Left lobe of liver (tissue), 2 donors: ENCODE measurements at places on chromosomes 1 and 21. TPM values are rescaled to one million over a fixed set of nuclear protein-coding genes. Genes with fewer than 3 reads are reported as not detected.

Gene CCDC17
- total RNA-seq: 2.7 TPM

Gene XKR8
- total RNA-seq: 8.5 TPM

- DNase-seq: no peak
Measured at GRCh38 chr21:17295997-17296396, 216.8 kb upstream of the CXADR start.

GRCh38 chr1:180953291-180954004, 40.8 kb downstream of the KIAA1614 start:
- no peak for DNase-seq

GRCh38 chr1:207858281-207858680, 52.6 kb downstream of the CD34 start:
- no peak for DNase-seq

DNA sequence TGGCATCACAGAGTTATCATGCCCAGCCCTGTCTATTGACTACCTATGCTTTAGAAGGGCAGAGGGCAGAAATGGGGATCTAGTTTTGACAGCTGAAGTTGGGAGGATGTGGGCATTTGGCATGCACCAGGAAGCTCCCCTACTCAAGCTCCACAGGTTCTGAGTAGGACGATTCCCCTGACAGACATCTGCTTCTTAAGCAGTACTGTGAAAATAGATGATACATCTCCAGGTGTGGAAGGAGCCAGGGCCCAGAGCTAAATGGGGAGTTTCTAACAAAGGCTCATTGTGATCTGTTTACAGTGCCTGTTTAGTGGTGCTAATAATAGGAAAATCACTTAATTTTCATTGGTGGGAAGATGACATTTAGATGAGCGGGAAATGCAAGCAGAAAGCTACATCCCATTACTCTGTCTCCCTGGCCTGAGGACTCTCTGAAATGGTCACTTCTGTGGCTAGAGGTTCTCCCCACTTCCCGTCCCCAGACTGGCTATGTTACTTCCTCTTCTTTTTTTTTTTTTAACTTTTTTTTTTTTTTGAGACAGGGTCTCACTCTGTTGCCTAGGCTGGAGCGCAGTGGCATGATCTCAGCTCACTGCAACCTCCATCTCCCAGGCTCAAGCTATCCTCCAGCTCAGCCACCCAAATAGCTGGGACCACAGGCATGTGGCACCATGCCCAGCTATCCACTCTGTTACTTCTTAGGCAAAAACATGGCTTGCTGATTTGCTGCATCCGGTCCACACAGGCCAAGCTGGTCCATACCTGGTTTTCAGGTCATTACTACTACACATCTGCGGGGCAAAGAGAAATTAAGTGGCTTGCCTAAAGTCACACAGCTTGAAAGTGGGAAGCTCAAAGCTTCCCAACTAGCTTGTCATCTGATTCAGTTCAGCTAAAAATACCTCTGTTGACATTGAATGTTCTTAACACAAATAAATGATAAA, 23.2 kb upstream of the CNIH3 start:
- no peak for DNase-seq

DNA sequence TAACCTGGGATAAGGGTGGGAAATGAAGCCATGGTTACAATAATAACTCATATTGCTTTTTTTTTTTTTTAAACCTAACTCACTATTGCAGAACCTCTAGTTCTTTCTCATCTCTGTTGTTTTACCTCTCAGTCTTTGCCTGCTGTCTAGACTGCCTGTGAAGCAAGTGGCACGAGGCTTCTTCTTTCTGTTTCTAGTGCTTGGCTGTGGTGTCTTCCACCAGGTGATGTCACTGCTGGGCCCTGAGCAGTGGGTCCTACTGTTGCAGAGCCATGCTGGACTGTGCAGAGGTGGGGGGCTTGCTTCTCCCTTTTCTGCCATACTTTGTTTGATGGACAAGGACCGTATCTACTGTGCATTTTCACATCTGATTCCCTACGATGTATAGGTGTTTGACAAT, 51.7 kb downstream of the ZNF326 start:
- no peak for DNase-seq
